ENCODE measurements at places on chromosomes 11 and 22.

GRCh38 chr11:2555336-2555735 is 110.5 kb downstream of the KCNQ1 start:
- H3K4me3 ChIP-seq: no peak overlapping the region
- no peak overlapping the region for H3K27ac ChIP-seq
- H3K27me3 ChIP-seq: no peaks in the 10 kb centered on the region
- H3K4me1 ChIP-seq: peaks cover 5% of the 10 kb centered on the region

GRCh38 chr22:41976070-41976901 is 7.0 kb downstream of the SEPTIN3 start:
- no peaks in the 10 kb centered on the region for H3K36me3 ChIP-seq
- DNase-seq: peak; percentile 38
- no peak overlapping the region for H3K27ac ChIP-seq
- peaks cover 5% of the 10 kb centered on the region for H3K4me1 ChIP-seq
- H3K27me3 ChIP-seq: peaks cover 56% of the 10 kb centered on the region
- peak overlapping the region; percentile 47 for H3K4me3 ChIP-seq

DNA sequence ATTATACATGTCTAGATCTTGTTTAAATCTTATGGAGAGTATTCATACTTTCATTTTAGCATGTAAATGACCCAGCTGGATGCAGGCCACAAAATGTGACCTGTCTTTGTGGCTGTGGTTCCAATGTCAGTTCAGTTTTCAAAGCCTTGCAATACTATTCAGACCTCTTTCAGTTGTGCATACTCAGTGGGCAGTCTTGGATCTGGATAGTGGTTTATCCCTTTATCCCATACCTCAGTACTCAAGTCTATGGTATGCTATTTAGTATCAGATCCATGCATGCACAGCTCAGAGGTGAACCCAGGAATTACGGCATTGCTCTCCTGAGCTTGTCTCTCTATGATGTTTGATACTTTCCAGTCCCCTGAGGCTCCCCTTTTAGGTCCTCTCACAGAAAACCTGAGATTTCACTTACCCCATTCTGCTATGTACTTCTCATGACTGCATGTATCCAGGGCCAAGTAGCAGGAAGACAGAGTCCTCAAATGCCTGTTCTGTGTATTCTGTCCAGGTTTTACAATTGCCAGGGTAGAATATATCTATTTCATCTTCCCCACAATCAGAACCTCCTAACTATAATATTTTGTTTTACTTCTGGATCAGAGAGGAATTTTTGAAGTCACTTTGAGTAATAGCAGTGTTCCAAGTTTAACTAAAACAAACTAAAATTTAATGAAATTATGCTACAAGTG is 6.9 kb upstream of the P4HA3 start:
- H3K27ac ChIP-seq: no peak overlapping the region
- H3K4me1 ChIP-seq: no peaks in the 10 kb centered on the region
- peaks cover 2% of the 10 kb centered on the region for H3K36me3 ChIP-seq
- H3K27me3 ChIP-seq: peaks cover 26% of the 10 kb centered on the region
- DNase-seq: no peak
- H3K4me3 ChIP-seq: no peak overlapping the region

DNA sequence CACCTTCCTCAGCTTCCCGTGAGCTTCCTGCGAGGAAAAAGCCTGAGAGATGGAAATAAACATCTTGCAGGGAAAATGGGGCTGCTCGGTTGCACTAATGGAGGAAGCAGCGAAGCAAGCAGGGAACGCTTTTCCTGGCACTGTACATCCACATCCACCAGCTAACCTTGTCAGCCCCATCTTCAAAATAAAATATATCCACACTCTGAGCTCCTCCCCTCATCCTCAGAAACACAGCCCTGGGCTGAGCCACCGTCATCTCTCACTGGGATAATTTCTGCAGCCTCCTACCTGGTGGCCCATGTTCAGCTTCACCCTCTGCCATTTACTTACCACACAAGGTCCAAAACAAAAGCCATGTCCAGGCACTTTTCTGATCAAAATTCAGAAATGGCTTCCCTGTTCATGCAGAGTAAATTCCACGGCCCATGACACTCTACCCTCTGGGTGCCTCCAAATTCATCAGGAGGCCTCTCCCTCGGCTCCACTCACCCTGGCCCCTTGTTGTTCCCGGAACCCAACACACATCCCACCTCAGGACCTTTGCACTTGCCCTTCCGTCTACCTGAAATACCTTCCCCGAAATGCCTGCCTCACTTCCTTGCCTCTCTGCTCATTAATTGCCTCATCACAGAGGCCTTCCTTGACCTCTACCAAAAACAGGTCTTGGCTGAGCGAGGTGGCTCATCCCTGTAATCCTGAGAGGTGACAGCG is 13.0 kb downstream of the C11orf86 start:
- no peaks in the 10 kb centered on the region for H3K36me3 ChIP-seq
- peaks cover 7% of the 10 kb centered on the region for H3K27me3 ChIP-seq
- DNase-seq: no peak
- no peaks in the 10 kb centered on the region for H3K4me1 ChIP-seq
- H3K4me3 ChIP-seq: no peak overlapping the region

GRCh38 chr11:77069336-77069968 is 2.7 kb downstream of the CAPN5 start:
- no peak overlapping the region for H3K4me3 ChIP-seq
- H3K4me1 ChIP-seq: peaks cover 28% of the 10 kb centered on the region
- H3K36me3 ChIP-seq: no peaks in the 10 kb centered on the region
- DNase-seq: no peak
- H3K27ac ChIP-seq: no peak overlapping the region

DNA sequence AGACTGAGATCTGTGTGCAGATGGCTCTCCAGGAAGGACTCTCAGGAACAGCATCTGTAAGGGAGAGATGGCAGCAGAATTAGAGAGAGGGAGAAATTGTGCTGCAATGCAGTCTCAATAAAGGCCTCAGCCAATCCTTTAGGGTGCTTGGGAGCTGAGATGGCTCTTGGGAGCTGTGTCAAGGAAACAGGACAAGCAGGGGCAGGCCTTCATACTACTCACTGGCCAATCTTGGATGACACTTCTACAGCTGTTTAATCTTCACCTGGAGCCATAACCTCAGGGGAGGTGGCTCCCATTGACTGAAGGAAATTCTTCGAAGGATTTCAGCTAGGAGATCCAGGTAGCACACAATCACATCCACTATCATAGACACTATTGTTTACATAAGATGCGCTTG is 10.0 kb downstream of the OR5B21 start:
- no peak for DNase-seq
- H3K27ac ChIP-seq: peak overlapping the region; percentile 80
- H3K4me1 ChIP-seq: peaks cover 36% of the 10 kb centered on the region
- peaks cover 29% of the 10 kb centered on the region for H3K36me3 ChIP-seq

DNA sequence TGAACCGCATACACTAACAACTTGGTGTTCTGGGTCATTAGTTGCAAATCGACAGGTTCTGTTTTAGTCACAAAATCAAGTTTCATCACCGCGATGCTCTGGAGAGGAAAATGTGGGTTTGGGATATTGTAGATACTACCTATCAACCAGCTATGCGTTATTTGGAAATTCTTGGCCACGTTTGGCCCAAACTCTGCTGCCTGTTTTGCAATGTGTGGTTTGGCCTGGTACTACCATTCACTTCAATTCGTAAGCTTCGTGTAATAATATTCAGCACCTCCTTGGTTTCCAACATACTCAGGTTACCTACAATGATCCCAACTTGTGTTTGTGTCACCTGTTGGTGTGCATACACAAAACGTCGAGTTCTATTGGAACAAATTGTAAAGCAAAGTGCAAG is 16.2 kb upstream of the ACER3 start:
- H3K36me3 ChIP-seq: no peaks in the 10 kb centered on the region
- H3K27me3 ChIP-seq: peaks cover 34% of the 10 kb centered on the region
- H3K27ac ChIP-seq: no peak overlapping the region
- no peak for DNase-seq

GRCh38 chr22:17641269-17641668 is 2.7 kb downstream of the BCL2L13 start:
- H3K4me3 ChIP-seq: no peak overlapping the region
- H3K27ac ChIP-seq: no peak overlapping the region
- H3K36me3 ChIP-seq: peaks cover 13% of the 10 kb centered on the region
- no peak for DNase-seq

DNA sequence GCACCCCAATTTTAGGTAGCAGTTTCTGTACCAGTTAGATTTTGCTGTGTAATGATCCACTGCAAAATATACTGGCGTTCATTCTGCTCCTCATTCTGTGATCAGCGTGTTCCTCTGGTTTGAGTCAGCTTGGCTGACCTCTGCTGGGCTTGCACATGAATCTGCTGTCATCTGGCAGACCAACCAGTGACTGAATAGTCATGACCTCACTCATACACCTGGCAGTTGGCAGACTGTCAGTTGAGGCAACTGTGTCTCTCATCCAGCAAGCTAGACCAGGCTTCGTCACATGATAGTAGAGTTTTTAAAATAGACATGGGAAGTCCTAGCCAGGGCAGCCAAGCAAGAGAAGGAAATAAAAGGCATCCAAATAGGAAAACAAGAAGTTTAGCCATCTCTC is 316.3 kb upstream of the LARGE1 start:
- DNase-seq: no peak
- H3K36me3 ChIP-seq: no peaks in the 10 kb centered on the region
- no peaks in the 10 kb centered on the region for H3K27me3 ChIP-seq

DNA sequence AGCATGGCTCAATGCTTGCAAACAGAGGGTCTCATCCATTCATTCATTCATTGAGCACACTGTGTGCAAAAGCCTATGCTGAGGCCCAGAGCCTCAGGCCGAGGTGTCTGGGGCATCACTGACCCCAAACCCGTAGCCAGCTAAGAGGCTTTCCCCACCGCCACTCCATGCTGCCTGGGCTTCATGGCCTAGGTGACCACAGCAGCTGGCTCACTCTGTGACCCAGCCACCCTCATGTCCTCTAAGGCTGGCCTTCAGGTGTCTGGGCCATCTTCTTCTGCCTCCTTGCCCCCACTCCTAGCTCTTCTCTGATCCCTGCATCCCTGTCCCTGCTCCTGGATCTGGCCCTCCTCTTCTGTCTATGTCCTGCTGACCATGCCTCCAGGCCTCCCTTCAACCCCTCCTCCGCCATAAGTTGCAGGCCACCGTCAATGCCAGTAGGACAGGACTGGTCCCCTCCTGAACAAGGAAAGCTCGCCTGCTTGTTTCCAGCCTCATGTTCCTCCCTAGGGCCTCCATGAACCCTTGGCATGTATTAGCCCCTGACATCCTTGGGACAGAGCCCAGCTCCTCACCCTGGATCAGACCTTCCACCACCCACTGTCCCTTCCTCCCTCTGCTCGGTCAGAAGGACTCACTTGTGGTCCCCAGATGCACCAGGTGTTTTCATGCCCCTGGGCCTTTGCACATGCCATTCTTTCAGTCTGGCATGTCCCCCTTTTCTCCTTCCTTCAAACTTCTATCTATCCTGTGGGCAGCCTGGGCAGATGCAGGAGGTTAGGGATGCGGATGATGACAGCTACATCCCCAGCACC is 92.8 kb downstream of the MYEOV start:
- H3K36me3 ChIP-seq: no peaks in the 10 kb centered on the region
- DNase-seq: no peak
- no peaks in the 10 kb centered on the region for H3K4me1 ChIP-seq
- no peak overlapping the region for H3K4me3 ChIP-seq
- H3K27me3 ChIP-seq: no peaks in the 10 kb centered on the region

DNA sequence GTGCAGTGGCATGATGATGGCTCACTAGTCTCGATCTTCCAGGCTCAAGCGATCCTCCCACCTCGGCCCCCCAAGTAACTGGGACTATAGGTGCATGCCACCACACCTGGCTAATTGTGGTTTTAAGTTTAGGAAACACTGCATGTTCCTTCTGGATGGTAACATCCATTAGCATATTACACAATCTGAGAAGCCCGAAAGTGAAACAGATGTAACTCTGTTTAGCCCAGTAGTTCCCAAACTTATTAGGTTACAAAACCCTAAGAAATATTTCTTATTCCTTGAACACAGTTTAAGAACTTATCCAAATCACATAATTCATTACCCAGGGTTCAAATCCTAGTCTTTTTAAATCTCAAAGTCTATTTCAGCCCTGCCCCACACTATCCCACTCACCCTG is 28.3 kb downstream of the POLDIP3 start:
- no peak for DNase-seq
- H3K4me3 ChIP-seq: no peak overlapping the region
- H3K4me1 ChIP-seq: peaks cover 10% of the 10 kb centered on the region
- H3K36me3 ChIP-seq: peaks cover 53% of the 10 kb centered on the region

GRCh38 chr11:20020198-20020597 is 140.1 kb downstream of the DBX1 start:
- no peaks in the 10 kb centered on the region for H3K4me1 ChIP-seq
- H3K4me3 ChIP-seq: no peak overlapping the region
- no peak overlapping the region for H3K27ac ChIP-seq
- DNase-seq: no peak

GRCh38 chr22:38870312-38870741 is 1.7 kb downstream of the CBX6 start:
- peaks cover 45% of the 10 kb centered on the region for H3K4me1 ChIP-seq
- H3K4me3 ChIP-seq: peak overlapping the region; percentile 91
- peak overlapping the region; percentile 89 for H3K27ac ChIP-seq
- H3K27me3 ChIP-seq: peaks cover 22% of the 10 kb centered on the region
- peak; percentile 92 for DNase-seq

DNA sequence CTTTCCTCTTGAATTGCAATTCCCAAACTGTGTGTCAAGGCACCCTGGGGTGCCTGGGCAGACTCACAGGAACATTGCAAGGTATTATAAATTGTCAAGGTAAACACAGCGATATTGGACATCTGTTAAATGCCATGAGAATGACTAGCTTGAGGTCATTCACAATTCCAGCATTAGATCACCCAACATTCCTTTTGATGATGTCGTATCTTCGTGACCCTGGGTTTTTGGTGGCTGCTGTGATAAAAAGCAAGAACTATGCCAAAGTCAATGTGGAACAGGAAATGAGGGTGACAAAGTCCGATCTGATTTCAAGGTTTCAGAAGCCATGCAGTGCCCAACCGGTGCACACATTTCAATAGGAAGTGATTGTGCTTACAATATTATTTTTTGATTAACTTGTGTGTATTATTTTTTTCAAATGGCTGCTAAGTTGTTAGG is 458.4 kb downstream of the MIAT start:
- no peak for DNase-seq
- no peak overlapping the region for H3K27ac ChIP-seq
- no peaks in the 10 kb centered on the region for H3K4me1 ChIP-seq
- H3K4me3 ChIP-seq: no peak overlapping the region

- H3K4me1 ChIP-seq: peaks cover 14% of the 10 kb centered on the region
- no peaks in the 10 kb centered on the region for H3K36me3 ChIP-seq
- H3K27me3 ChIP-seq: no peaks in the 10 kb centered on the region
- H3K4me3 ChIP-seq: no peak overlapping the region
- DNase-seq: no peak
- no peak overlapping the region for H3K27ac ChIP-seq
Measured at GRCh38 chr11:95599959-95600586, 189.5 kb downstream of the FAM76B start.
